Stimulated activated CD8-positive, alpha-beta memory T cell treated with anti-CD3 and anti-CD28 coated beads, Interleukin-7, amount 100 ng/mL, for 1 hour (primary cell): ENCODE measurements at places on chromosomes 1 and 21.

- DNase-seq, result no peak
Observed at GRCh38 chr1:171366816-171367215, 52.8 kb downstream of the FMO4 start.

- no peak for DNase-seq
Observed at GRCh38 chr1:83098791-83099190, 900.1 kb downstream of the TTLL7 start.

- no peak for DNase-seq
Observed at GRCh38 chr1:18946550-18947381, 9.7 kb downstream of the IFFO2 start.

DNA sequence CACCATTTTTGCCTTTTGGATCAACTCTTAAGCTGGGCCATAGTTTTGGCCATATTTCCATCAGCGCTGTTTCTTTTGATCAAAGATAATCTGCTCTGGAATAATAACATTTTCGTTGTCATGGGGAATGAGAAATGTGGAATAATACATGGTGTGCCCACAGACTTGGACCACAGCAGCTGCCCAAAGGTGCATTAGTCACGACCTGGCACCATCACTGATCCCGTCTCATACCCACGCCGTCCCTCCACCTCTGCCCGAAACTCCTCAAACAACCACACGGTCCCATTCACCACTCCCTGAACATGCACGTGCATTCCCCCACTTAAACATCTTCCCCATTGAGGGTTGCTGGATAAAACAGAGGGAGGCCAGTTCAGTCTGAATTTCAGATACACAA lies 76.9 kb downstream of the SLC66A1 start:
- DNase-seq, result no peak

GRCh38 chr1:150280138-150280707 lies 2.1 kb upstream of the CIART start:
- no peak for DNase-seq

- no peak for DNase-seq
Observed at GRCh38 chr21:14401217-14401616, 18.3 kb upstream of the HSPA13 start.

DNA sequence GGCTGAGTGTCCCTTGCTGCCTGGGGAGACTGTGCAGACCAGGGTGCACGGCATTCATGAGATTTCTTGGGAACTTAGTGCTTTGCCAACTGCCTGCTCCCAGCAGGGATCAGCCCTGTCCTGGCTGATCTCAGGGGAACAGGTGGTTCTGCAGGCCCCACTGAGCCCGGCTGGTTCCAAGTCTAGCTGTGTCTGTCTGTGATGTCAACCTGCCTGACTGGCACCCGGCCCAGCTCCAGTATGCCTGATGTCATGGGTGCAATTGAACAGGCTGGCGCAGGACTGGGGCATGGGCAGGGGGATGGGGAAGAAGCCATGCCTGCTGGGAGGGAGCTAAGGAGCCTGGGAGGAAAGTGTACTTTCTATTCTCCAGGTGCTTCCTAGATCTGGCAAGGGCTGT lies 227.1 kb downstream of the GRIK3 start:
- DNase-seq, result no peak

GRCh38 chr1:116373431-116374352 lies 648 bp downstream of the ATP1A1 start:
- DNase-seq, result peak; percentile 23

DNA sequence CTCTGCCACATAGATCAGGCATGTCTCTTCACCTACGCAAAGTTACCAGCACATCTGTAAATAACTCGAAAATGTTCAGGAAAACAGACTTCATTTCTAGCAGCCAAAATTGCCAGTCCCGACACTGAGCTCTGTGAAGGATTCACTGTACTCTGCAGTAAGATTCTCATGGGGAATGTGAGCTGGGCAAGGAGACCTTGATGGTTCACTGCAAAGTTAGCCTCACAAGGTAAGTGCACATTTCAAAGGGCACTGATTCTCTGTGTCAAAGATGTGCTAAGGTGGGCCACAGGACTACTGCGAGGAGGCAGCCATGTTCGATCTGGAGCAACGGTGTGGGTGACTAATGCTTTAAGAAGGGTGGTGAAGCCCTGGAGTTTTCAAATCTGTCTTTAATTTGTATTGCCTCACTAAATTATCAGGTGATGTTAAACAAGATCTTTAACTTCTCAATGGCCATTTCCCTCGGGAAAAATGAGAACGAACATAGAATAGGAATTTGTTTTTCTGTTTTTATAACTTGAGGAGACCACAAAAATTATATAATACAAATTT lies 25.2 kb downstream of the STPG1 start:
- DNase-seq, result no peak

DNA sequence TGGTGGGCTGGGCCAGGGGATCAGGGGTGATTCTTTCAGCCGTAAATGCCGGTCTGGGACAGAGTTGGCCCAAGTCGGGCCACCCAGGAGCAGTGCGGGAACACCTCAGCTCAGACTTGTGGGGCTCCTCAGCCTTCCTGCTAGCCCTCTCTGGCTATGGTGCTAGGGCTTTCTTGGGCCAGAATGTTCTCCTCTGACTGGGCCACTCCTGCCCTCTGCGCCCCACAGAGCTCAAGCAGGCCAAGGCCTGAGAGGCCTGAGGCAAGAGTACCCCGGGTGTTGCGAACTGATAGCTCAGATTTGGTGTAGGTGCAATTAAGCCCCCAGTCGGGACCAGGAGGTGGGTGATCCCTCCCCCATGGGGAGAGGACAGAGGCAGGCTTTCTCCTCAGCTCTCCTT lies 51.8 kb downstream of the LGR6 start:
- DNase-seq, result no peak

GRCh38 chr21:14734191-14734590 lies 188.1 kb upstream of the SAMSN1 start:
- DNase-seq, result no peak

GRCh38 chr1:6301526-6301925 lies 40.6 kb upstream of the GPR153 start:
- no peak for DNase-seq

GRCh38 chr21:27561116-27561515 lies 594.2 kb upstream of the ADAMTS5 start:
- DNase-seq, result no peak

DNA sequence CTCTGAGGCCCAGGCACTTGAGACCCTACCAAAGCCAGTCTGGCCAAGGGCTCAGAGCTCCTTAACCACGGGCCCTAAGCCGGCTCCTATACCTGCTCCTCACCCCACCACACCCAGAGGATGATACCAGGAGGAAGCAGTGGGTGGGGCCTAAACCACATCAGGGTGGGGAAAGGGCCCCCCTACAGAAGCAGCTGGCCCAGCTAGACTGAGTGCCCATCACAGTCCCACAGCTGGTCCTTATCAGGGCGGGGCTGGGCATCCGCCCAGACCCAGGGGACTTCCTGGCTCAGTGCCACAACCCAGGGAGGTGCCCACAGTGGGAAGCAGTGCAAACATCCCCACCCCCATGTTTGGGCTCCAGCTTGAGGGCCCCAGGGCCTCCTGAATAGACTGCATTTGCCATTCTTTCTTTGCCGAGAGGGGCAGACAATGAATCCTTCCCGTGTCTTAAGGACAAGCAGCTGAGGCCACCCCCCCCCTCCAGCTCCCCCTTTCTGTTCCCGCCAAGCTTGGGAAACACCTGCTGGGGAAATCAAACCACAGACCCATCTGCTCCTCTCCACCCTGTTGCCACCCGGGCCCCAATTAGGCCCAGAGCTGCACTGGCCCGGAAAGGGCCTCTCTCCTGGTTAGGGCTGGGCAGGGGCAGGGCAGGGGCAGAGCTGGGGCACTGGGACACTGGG lies 6.2 kb downstream of the E2F2 start:
- DNase-seq, result no peak

GRCh38 chr1:21301794-21302440 lies 11.7 kb upstream of the ECE1 start:
- DNase-seq, result no peak

DNA sequence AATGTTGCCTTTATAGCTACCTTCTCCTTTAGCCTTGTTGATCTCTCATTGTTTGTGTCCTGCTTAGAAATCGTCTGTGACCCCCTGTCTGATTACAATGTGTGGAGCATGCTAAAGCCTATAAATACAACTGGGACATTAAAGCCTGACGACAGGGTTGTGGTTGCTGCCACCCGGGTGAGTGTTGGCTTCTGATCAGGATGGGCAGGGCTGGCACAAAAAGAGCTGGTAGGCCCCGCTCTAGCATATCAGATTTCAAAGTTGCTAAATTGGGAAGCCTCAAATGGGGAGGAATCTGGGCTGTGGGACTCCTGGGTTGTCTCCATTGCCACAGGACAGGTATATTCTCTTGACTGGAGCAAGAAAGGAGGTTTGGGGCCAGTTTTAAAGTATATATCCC lies 8.4 kb downstream of the NCSTN start:
- no peak for DNase-seq

DNA sequence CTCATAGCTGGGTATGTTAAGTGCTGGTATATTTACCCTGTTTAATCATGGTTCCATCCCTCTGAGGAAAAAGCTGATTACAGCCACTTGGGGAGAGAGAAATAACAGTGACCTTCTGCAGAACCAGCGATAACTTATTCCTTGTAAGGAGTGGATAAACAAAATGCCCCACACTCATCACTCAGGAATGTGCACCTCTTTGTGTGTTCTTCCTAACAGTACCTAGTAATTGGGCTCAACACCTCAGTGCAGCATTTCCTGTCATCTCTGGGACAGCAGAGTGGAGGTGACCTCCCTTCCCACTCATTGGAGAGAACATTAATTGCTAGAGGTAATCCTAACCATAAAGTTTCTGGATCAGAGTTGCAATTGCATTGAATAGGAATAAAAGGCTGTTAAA lies 112.5 kb upstream of the F3 start:
- no peak for DNase-seq

DNA sequence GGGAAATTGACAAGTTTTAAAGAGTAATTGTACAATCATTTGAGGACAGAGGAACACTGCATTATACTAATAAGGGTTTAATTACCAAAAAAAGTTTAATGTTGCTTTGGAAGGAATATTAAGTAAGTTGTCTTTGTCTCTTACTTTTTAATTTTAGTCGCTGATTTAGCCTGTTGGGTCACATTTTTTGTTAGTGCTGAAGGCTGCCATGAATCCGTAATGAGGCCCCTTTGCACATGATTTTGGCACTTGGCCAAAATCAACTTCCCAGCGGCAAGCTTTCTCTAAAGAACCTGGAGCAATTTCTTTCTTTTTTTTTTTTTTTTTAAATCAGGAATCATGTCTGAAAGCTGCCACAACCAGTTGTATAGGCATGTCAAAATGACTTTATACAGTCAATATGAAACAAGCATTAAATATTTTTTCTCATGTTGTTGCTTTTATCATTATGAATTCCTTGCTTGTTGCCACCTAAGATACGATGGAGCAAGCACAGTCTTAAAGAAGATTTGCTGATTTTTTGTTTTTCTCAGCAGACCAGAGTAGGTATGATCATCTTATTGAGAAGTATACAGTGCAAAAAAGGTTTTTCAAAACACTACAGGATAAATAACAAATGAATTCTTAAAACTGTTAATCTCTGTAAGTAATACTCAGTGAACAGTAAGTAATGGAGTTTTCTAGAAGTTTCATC lies 690.4 kb downstream of the USP25 start:
- DNase-seq, result no peak

GRCh38 chr1:160499631-160500030 lies 23.4 kb downstream of the SLAMF6 start:
- no peak for DNase-seq

GRCh38 chr1:182601416-182601786 lies 2.8 kb downstream of the RGS16 start:
- peak; percentile 21 for DNase-seq

DNA sequence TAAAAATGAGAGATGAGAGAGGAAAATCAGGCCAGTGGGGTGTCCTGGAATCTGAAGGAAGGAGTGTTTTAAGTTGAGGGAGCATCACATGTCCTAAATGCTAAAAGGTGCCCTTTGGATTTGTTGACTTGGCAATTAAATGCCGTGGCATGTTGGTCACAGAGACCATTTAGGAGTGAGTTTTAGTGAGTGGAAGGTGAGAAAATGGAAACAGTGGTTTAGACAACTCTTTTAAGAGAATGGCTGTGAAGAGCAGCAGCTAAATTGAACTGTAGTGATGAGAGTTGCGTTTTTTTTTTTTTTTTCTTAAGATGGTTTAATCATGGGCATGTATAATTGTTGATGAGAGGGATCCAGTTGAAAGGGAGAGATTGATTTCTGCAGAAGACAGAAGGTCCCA lies 95.0 kb downstream of the S1PR1 start:
- no peak for DNase-seq

DNA sequence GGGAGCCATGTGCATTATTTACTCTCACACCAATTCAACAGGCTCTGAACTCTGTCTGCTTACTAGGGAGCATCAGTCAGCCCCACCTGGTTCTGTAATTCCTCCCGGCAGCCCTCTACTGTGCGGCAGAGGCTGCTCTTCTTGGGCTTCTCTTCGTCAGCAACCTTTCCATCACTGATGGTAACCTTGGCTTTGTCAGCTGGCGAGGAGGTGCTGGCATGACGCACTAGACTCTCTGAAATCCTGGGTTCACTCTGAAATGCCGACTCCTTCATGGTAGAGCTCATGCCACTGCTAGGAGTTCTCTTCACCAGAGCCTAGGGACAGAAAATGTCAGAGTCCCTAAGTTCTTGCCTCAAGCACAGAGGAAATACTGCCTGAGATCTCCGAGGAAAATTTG lies 49.2 kb downstream of the UBR4 start:
- DNase-seq, result no peak

GRCh38 chr1:24302209-24302611 lies 16.9 kb upstream of the GRHL3 start:
- no peak for DNase-seq

DNA sequence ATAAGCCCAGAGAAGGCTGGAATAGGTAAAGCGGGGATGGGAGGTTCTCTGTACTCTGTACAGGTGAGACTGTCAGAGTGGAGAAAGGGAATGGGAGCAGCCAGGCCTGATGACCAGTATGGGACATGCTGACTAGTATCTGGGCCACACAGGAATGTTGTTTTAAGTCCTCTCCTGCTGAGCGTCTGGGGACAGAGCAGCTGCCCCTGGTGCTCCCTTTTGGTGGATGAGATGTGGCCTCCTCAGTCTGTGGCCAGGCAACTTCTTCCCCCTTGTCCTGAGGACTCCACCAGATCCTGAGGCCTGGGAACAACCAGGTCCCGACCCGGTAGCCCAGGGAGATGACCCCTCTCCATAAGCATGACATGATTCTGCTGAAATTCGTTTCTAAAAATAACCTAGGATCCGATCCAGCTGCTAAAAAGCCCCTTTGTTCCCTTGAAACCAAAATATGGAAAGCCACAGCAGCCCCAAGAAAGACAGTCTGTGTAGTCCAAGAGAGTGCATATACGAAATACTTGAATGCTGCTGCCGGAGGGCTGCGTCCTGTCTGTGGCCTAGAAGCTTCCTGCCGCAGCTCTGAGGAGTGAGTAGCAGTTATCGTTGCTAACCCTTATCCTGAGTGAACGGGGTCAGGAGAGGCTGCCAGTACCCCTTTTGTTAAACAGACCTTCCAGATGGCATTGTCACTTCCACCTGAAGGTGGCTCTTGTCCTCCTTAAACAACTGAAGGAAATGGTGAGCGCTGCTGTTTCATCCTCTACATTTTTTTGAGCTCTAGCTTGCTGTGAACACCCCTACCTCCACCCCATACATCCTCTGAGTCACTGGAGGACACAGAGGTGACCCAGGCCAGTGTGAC lies 47.1 kb downstream of the ATP2B4 start:
- DNase-seq, result peak; percentile 39

GRCh38 chr1:9384128-9384527 lies 91.4 kb downstream of the SPSB1 start:
- DNase-seq, result no peak

- no peak for DNase-seq
Observed at GRCh38 chr1:98406352-98407088, 255.0 kb upstream of the SNX7 start.
